Neural crest cell (in vitro differentiated cells): ENCODE measurements at places on chromosomes 11 and 22. TPM values are rescaled to one million over a fixed set of nuclear protein-coding genes. Genes with fewer than 3 reads are reported as not detected.
A peak's percentile ranks its signal among the peaks of the same experiment; 100 is the strongest.

DNA sequence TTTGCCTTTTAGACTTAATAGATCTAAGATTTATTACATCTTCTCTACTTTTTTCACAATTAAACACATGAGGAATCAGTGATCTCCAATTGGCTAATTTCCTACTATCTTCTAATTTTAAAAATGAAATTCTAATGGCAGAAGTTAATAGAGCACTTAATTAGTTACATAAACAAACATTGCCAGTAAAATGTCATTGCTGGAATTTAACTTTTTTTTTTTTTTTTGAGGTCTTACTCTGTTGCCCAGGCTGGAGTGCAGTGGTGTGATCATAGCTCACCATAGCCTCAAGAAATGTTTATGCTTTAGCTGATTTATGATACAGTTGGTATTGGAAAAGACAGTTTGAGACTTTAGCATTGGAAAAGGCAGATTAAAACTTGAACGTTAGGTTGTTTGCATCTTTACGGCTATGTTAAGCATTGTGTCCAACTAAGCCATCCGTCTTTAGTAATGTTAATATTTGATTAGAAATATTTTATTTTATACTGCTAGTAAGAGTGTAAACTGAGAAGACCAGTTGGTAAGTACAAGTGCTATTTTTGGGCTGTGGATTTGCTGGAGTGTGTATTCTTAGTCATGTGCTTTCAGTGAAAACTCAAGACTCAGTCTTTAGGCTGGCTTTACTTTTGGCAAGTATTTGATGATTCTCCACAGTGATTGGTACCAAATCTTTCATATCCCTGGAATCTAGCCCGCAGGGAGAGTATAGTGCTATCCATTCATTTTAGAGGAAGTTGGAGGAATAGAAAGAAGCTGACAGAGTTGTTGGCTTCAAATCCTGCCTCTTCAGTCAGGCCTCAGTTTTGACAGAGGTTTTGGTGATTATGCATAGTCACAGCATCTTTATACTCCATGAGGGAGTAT, 4.5 kb downstream of the ANO5 start:
- no peak for DNase-seq

DNA sequence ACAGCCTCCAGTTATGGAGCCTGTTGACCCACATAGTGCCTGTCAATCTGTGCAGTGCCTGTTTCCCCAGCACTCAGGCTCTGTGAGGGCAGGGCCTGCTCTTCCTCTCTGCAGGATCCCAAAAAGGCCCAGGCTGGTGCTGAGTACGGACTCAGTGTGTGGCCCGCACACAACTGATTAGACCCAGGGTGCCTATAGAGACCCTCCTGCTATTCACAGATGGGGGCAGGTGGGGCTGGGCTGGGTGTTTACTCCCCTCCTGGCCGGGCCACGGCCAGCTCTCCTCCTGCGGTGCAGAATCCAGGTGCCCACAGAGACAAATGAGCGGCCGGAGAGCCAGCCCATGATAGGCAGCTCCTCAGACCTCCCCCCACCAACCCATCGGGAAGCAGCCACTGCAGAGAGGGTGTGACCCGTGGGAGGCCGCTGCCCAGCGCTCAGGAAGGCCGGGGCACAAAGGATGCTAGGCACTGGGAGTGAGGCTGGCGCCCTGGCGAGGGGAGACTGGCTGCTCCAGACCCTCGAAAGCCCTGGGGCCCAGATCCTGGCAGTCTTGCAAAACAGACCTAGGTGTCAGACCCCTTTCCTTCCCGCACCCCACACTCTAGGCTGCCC, 239.0 kb downstream of the CTTN start:
- no peak for DNase-seq

DNA sequence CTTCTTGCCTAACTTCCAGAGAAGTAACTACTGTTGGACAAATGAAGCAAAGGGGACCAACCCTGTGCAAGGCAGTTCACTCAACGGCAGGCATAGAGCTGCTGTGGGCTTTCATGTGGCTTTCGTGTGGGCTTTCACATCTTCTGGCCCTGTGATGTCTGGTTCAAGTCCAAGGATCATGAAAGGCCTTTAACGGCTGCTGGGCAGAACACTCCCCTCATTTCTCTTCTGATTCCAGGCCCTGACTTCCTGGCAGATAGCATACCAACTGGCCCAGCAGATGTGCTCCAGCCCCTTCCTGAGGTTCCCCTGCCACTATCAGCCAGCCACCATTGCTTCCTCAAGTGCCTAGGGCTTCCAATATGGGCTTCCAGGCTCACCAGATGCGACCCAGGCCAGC, 28.7 kb upstream of the CTR9 start:
- DNase-seq: no peak

- DNase-seq: no peak
Observed at GRCh38 chr11:120096369-120097191, 41.3 kb downstream of the TRIM29 start.

DNA sequence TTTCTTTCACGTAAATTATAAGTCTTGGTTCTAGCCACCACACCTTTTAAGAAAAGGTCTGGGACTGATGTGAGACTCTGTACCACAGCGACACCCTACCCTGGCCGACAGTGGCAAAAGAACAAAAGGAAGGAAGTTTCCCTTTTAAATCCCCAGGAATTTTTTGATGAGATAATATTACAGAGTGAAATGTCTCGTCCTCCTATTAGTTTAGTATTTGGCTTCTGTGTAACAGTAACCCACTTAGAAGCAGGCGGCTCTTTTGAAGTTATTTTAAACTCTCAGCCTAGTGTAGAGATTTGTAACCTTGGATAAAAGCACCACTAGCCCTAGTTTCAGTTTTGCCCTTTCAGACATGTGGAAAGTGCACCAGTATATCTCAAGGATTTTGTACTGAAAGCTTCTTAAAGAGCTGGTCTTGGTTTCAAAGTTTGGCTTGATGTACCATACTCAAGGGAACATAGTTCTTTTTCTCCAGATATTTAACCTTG, 84.1 kb downstream of the C22orf31 start:
- no peak for DNase-seq

GRCh38 chr22:28027453-28028448, 108.7 kb upstream of the PITPNB start:
- DNase-seq: no peak

DNA sequence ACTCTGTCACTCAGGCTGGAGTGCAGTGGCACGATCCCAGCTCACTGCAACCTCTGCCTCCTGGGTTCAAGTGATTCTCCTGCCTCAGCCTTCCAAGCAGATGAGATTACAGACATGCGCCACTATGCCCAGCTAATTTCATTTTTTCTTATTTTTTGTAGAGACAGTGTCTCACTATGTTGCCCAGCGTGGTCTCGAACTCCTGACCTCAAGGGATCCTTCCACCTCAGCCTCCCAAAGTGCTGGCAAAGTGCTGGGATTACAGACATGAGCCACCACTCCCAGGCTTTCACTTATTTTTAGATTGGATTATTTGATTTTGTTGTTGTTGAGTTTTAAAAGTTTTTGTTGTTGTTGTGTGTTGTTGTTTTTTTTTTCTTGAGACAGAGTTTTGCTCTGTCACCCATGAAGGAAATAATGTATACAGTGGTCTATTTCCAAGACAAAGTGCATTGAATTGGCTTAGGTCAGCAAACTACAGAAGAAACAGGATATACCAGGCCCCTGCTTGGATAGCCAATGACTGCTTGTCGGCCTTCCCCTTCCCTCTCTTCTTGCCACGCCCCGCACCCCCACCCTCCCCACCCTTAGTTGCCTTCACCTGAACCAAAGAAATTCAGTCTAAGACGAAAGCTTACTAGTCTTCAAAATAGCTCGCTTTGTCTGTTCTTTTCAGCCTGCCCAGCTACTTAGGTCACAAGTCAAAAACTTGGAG, 91.8 kb upstream of the CLDN5 start:
- DNase-seq: no peak

DNA sequence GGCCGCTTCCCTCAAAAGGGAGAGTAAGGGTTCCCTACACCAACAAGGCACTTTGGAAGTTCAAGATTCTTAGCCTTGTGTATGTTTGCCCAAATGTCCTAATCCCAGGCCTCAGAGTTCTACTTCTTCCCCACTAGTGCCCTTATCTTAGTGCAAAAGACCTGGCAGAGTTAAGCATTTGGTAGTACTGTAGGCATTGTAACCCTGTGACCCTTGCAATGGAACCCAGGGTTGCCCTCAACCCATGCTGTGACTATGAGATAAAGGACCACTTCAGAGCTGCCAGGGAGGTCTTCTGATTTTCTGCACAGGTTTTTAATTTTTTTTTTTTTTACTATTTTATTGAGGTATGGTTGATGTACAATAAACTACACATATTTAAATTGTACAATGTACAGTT, 65.1 kb downstream of the C11orf65 start:
- DNase-seq: no peak

- DNase-seq: no peak
Observed at GRCh38 chr11:16015741-16016467, 340.4 kb downstream of the SOX6 start.

DNA sequence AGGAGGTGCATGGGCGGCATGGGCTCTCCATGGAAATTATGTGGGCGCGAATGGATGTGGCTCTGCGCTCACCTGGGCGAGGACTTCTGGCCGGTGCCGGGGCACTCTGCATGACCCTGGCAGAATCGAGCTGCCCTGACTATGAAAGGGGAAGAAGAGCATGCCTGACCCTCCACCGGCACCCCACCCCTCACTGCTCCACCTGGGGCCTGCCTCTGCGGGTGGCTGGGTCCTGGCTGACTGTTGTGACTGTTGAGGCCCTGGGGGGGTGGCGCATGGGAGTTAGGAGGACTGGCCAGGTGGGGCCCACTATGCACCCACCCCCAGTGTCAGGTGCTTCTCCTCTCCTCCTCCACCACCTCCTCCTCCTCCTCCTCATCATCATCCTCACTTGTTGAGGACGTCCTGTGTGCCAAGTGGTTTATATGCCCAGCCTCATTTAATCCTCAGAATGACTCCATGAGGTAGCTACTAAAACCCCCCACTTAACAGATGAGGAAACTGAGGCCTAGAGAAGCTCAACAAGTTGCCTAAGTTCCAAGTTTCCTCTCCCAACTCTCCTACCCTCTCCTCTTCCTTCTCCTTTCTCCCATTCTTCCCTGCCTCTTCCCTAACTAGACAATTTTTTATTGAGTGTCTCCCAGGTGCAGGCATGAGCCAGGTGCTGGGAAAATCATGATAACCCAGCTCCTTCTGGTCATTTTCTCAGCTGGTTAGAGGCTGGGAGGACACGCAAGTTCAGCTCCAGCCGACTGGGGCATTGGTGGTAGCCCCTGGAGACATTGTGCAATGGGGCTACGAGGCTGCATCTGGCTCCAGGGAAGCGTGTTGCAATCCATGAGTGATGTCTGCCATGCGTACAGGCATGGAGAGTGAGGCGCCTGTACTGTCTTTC, 2.3 kb downstream of the MYEOV start:
- no peak for DNase-seq

- no peak for DNase-seq
Observed at GRCh38 chr11:110077346-110077745, 15.8 kb upstream of the ZC3H12C start.

- DNase-seq: no peak
Observed at GRCh38 chr11:69654660-69655478, 13.9 kb downstream of the CCND1 start.

GRCh38 chr11:43747130-43747802, 66.7 kb downstream of the HSD17B12 start:
- DNase-seq: no peak

GRCh38 chr11:59186130-59186594, 14.2 kb downstream of the DTX4 start:
- DNase-seq: peak; percentile 62

GRCh38 chr22:29821291-29822016, 16.6 kb downstream of the ASCC2 start:
- no peak for DNase-seq

DNA sequence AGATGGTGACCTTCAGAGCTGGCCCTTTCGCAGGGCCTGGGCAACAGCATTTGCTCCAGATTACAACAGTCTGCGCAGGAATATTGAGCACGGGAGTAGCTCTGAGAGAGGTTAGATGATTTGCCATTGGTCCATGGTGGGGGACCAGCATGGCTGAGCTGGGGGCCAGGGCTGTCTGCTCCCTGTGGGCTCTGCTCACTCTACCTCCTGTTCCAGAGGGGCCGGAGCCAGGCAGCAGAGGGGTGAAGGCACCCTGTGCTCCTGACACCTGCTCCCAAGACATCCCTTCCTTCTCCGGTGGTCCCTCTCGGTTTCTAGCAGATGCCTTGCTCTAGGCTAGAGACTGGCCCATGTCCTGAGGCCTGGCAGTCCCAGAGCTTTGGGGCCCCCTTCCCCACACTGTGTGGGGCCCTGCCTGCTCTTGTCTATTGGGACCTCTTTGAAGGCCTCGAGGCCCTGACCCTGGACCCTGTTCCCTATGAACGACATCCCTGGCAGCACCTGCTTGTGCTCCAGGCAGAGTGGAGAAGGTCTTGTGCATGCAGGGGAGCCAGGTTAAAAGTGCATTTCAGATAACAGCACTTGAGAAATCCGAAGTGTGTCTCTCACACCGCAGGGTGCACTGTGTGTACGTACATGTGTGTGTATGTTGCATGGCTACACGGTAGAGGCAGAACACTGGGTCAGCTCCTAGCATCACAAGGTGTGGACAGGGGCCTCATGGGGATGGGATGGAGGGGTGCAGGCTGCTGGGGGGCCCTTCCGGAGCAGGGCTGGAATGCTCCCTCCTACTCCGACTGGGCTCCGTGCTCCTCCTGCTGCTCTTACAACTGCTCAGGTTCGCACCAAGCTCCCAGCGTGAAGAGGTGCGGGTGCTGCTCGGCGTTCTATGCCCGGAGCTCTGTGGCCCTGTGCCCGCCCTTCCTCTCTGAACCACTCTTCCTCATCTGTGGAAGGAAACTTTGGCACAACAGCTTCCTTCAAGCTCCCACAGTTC, 123.3 kb upstream of the B3GAT1 start:
- no peak for DNase-seq

SCO2 gene
- 2.3 and 4.2 TPM in 2 replicates for total RNA-seq

CLCF1 gene
- total RNA-seq: 0.41 and 0.68 TPM in 2 replicates

CCDC89 gene
- not detected in 2 replicates for total RNA-seq

KCTD17 gene
- 85.7 and 95.8 TPM in 2 replicates for total RNA-seq

SPDYC gene
- total RNA-seq: not detected in 2 replicates

APOL5 gene
- total RNA-seq: not detected in 2 replicates

MN1 gene
- 19.0 TPM in 2 replicates for total RNA-seq

PIK3IP1 gene
- total RNA-seq: 1.8 and 2.3 TPM in 2 replicates

ARHGAP8 gene
- 0.61 and 0.96 TPM in 2 replicates for total RNA-seq

CASP5 gene
- not detected in 2 replicates for total RNA-seq
